A673 (cell line): ENCODE measurements at places on chromosomes 11 and 22. TPM values are rescaled to one million over a fixed set of nuclear protein-coding genes. Genes with fewer than 3 reads are reported as not detected.

KDM4D gene
- total RNA-seq, result 3.0 and 3.9 TPM in 2 replicates

MRGPRG gene
- not detected in 2 replicates for total RNA-seq

FGF4 gene
- total RNA-seq, result not detected in 2 replicates

GUCY1A2 gene
- 5.3 and 5.4 TPM in 2 replicates for total RNA-seq

CAPN1 gene
- total RNA-seq, result 79.9 and 91.9 TPM in 2 replicates

PDGFB gene
- 0.09 and 0.13 TPM in 2 replicates for total RNA-seq

ELP4 gene
- total RNA-seq, result 49.4 and 49.7 TPM in 2 replicates

CBL gene
- 39.9 and 40.7 TPM in 2 replicates for total RNA-seq

DNA sequence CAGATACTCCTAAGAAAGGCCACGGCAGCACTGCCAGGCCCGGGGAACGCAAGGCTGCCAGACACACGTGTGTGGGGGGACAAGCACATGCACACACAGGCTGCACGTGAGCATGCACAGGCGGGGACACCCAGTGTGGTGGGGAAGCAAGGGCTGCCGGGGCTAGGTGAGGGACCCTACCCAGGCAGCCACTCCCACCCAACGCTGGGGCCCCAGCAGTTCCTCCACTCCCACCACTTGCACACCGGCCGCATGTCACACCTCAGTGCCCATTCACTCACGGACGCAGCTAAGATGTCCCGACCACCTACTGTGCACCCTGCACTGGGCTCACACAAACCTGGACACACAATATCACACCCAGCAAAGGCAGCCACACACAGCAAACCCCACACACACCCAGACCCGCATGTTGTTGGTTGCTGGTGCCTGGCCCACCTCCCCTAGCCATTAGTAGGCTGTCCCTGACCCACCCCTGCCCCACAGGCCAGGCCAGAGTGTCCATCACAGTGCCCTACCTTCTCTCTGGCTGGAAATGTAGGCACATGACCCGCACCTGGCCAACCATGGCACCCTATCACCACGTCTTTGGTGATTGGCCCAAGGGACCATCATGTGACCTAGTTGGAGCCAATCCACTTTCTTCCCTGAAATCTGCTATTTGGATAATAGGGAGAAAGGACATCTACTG is 8.8 kb downstream of the SSTR3 start:
- no peak for DNase-seq

DNA sequence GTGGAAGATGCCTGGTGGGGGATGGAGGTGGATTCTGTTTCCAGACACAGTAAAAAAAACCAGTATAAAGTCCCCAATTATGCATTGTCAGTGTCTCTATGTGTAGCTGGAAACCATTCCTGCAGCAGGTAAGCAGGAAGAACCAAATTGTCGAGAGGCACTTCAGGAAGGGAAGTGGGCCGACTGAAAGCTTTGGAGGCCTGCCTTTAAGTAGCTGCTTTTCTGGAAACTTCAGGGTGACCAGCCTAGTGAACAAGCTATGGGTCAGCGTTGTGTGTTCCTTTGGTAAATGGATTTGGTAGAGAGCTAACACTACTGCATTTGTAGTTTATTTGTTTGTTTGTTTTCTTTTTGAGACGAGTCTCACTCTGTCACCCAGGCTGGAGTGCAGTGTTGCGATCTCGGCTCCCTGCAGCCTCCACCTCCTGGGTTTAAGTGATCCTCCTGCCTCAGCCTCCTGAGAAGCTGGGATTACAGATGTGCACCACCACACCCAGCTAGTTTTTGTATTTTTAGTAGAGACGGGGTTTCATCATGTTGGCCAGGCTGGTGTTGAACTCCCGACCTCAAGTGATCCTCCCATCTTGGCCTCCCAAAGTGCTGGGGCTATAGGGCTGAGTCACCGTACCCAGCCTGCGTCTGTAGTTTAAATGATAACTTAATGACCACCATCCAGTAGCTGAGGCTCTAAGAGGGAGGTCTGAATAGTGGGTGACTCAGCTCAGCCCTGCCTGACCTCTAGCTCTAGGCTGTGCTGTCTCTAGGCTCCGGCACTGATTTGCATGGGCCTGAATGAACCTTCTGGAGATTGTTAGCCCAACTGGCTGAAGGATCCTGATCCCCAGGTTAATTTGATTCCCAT is 12.8 kb downstream of the PTPRJ start:
- no peak for DNase-seq

DNA sequence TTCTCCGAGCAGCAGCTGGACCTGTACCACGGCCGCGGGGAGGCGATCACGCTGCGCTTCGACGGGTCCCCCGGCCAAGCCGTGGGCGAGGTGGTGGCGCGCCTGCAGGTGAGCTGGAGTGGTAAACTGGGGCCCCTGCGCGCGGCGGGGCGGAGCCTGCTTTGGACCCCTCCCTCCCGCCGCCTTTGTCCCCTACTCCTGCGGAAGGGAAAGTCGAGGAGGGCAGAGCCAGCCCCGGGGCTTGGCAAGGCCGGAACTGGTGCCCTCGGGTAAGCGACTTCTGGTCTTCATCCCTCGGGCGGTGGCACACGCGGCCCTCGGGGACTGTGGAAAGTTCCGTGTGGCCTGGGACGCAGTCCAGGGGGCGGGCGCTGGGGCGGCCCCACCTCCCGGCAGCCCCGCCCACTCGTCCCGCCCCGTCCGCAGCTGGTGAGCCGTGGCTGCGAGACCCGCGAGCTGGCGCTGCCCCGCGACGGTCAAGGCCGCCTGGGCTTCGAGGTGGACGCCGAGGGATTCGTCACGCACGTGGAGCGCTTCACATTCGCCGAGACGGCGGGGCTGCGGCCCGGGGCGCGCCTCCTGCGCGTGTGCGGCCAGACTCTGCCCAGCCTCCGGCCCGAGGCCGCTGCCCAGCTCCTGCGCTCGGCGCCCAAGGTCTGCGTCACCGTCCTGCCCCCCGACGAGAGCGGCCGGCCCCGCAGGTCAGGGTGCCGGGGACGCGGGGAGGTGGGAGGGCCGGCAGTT is 9.2 kb downstream of the SIPA1 start:
- DNase-seq, result peak; percentile 57

- peak; percentile 98 for DNase-seq
These were observed 2.5 kb upstream of the CAPRIN1 start for GRCh38 chr11:34049028-34049427.

- no peak for DNase-seq
These were observed 4.0 kb downstream of the VWCE start for GRCh38 chr11:61290905-61291690.

- no peak for DNase-seq
These were observed 55.0 kb downstream of the MICAL2 start for GRCh38 chr11:12165237-12165875.

GRCh38 chr11:58222721-58223120 is 6.0 kb downstream of the OR10Q1 start:
- DNase-seq, result no peak

GRCh38 chr11:44607319-44607962 is 42.0 kb downstream of the CD82 start:
- DNase-seq, result no peak

DNA sequence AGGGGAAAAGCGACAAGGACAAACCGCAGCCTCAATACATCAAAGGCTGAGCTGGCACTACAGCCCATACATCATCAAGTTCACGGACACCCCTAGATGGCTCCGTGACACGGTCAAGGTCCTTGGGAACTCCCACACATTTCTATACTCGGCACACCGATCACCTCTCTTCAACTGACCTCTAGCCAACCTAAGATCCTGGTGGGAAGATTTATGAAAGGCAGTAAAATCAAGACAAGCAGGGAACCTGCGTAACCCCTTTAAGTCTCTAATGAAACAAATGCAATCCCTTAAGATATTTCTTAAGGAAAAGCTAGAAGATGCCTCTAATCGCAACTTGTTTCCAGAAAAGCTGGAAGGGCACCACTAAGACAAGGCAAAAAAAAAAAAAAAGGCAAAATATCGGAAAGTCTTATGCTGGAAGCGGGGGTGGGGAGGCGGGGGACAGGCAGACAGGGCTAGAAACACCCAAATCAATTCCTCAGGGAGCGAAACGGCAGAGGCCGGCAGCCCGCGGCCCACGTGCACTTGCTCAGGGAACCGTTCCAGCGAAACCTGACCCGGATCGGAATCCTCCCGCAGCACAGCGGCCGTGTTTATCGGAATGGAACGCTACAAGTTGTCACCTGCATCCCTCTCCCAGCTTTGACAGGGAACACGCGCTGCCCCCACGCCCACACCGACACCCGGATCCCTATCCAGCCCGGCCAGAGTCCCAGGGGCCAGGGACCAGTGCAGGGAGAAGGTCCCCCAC is 1.4 kb downstream of the ARHGAP20 start:
- DNase-seq, result peak; percentile 65

DNA sequence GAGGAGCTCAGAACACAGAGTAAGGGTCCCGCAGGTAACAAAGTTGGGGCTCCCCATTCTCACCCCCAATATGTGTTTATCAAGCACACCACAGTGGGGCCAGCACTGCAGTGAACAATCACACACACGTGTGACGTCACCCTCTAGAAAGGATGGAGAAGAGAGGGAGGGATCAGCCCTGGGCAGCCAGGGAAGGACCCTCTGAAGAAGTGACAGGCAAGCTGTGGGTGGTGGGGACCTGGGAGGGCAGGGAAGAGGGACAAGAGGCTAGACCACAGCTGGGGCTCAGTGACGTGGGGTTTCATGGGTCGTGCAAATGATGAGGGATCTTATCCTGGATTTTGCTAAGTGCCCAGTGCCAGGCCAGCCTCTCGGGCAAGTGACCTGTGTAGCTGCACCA is 28.7 kb upstream of the MYEOV start:
- no peak for DNase-seq

GRCh38 chr11:1573903-1574237 is 1.8 kb upstream of the DUSP8 start:
- no peak for DNase-seq

- DNase-seq, result no peak
These were observed 546.0 kb upstream of the CCDC179 start for GRCh38 chr11:23406131-23406819.

GRCh38 chr11:70191495-70192140 is 11.5 kb upstream of the FADD start:
- DNase-seq, result peak; percentile 76

GRCh38 chr11:71252770-71253730 is 673 bp upstream of the SHANK2 start:
- no peak for DNase-seq

DNA sequence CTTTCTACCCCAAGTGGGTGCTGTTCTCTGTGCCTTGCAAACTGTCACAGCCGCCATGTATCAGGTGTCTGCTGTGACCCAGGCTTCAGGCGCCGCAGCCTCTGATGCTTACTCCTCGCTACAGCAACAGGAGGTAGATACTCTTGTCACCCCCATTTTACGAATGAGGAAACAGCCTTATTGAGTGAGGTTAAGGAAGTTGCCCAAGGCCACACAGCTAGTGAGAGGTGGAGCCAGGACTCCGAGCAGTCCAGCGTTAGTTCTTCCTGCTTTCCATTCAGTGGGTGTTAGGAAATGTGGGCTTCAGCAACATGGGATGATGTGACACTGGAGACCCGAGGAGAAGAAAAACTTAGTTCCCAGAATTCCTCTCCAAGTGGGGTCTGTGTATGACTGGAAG is 14.3 kb downstream of the RNF215 start:
- no peak for DNase-seq

DNA sequence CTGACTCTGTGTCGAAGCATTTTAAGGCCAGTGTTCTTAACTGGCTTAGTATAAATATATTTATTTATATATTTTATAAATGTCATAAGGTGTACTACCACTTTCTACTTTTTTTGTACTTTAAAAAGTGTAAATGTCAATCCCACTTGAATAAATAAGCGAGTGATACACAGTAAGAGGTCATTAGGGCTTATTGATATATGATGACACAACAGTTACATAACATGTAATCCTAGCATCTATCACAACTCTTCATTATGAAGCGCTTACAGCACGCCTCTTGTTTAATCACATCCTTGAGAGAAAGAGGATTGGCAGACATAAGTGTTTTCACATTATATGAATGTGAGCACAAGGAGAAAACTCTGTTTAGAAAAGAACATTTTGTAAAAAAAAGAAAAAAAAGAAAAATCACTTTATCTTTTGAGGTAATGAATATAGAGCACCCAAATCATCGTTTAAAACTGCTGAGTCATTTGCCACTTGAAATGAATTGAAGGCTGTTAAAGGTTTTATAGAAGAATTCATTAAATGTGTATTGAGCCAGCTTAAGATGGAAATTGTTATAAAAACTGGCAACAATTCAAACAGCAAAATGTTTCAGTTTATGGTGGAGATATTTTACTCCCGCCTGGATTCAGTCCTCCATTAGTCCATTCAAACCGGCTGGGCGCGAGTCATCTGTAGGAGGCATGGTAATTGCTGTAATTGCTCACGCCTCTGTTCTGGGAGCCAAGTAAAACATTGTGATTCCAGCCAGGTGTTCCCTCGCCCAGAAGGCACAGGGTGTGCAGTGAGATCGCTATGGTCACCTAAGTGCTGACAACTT is 627.3 kb upstream of the KIRREL3 start:
- DNase-seq, result peak; percentile 34

GRCh38 chr11:21113876-21114275 is 444.5 kb downstream of the NELL1 start:
- no peak for DNase-seq

- peak; percentile 12 for DNase-seq
These were observed 55.3 kb downstream of the C22orf42 start for GRCh38 chr22:32103658-32104315.

DNA sequence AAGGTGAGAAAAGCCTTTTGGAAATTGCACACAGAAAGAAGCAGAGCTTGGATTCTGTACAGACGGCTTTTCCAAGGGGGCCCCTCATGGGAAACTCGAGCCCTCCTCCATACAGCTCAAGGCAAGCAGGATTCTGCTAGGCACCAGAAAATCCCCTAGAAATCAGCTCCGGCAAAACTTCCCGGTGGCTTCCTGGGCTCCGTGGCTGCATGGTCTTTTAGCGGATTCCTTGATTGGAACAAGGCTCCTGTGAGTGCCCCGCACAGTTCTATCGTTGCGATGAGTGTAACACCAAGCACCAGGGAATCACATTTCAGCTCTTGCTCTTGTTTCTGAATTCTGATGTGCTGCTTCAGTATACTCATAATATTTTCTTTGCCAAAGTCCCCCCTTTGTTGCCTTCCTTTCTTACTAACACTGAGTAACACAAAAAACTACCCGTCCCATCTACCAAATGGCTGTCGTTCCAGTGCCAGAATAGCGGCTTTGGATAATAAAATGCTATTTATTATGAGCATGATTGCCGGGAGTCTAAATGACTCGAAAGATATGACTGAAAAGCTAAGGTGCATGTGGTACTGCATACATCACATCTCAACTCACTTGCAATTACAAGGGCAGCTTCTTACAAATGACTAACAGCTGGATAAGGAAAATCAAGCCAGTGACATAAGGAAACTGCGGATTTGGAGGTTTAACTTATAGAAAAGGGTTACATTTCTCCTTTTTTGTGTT is 494.1 kb downstream of the DLG2 start:
- no peak for DNase-seq

- DNase-seq, result no peak
These were observed 4.8 kb upstream of the LSP1 start for GRCh38 chr11:1847926-1848639.

- DNase-seq, result no peak
These were observed 124.1 kb upstream of the CSNK2A3 start for GRCh38 chr11:11476971-11477645.
